ENCODE measurements at places on chromosomes 16 and 17.

DNA sequence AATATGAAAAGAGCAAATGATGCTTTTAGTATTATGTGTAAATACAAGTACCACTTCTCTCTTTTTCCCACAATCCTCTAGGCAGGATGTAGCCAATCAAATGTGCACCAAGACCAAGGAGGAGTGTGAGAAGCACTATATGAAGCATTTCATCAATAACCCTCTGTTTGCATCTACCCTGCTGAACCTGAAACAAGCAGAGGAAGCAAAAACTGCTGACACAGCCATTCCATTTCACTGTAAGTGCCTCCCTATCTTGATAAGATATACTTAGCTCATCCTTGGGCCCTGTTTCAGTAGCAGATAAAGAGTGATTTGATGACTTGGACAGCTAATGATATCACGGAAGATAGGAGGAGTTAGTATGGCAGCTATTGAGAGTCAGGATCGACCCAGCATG is 33.7 kb downstream of the TADA2A start:
- DNase-seq = no peak

DNA sequence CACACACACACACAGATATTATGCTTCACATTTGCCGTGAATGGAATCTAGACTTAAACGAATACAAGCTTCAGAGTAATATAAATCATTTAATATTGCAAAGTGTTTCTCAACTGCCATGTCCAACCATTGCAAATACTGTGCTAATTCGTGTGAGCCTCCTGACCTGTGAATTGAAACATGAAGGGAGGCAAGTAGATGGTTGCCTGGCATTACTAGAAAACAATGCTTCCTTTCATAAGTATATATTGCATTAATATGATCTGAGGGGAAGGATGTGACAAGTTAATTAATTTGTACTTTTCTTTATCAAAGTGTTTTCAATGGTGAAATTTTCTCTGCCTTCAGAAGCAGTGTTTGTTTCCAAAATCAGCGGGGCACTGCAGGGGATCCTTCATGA is 25.7 kb upstream of the GPR139 start:
- DNase-seq = no peak

DNA sequence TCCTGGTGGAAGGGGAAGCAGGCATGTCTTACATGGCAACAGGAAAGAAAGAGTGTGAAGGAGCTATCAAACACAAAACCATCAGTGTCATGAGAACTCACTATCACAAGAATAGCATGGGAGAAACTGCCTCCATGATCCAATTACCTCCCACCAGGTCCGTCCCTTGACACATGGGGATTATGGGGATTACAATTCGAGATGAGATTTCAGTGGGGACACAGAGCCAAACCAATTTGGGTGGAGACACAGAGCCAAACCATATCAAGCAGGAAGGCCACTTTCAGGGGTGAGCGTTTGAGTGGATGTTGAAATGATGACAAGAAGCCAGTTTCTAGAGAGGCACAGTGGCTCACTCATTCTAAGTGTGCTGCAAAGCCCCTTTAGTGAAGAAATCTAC is 143.8 kb downstream of the CPPED1 start:
- no peak for DNase-seq

DNA sequence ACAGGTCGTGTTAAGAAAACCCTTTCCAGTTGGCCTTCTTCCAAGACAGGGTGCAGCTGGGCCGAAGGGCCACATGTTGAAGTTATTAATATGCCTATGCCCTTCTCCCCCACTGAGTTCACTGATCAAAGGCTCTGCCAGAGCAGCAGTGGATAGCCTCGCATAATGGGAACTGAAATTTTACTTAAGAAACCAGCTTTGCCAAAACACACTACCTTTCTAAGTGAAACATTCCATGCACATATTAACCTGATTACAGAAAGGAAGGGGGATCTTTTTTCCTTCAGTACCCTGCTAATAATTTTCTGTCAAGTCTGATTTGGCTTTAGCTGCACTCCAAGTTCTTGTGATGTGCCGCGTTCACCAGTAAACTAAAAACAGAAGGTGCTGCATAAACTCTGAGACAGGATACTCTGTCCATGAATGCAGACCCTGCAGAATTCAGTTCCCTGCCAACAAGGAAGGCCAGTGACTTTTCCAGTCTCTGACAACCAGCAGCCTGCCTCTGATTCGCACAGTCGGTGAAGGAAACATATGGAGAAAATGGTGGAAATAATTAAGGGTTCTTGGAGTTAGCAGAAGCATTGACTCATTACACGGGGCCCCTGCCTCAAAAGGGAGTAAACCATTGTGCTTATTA is 283.8 kb downstream of the ZFHX3 start:
- no peak for DNase-seq

GRCh38 chr17:80036715-80037477 is 454 bp downstream of the CCDC40 start:
- DNase-seq = peak; percentile 22

DNA sequence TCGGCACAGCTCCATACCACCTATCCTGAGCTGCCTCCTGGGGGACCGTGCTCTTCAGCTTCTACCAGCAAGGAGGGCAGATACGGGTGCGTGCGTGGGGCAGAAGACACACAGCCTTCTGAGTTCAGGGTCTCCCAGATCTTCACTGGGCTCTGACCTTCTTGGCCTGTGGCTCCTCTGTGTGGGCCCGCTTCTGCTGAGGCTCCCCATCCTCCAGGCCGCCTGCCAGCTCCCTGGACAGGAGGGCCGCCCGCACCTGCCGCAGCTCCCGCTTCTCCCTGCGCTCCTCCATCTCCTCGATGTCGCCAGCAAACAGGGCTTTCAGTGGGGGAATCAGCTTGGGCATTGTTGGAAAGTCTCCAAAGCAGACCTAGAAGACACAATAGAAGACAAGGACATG is 25.2 kb downstream of the ELAC2 start:
- no peak for DNase-seq

DNA sequence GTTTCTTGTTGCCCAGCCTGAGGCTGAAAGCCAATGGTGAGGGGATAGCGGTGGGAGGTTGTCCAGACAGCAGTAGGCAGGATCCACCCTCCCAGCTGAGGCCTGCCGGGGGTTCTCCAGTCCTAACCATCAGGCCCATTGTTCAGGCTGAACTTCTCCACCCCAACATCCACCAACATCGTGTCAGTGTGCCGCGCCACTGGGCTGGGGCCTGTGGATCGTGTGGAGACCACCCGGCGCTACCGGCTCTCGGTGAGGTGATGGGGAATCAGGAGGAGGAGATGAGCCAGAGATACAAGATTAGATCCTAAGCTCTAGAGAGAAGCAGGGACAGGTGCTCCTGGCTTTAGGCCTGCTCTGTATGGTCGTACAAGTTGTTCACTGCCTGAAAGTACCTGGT is 5.8 kb downstream of the PFAS start:
- DNase-seq = no peak

GRCh38 chr16:52141871-52142270 is 405.1 kb downstream of the TOX3 start:
- no peak for DNase-seq

- no peak for DNase-seq
Observed at GRCh38 chr17:32936186-32936893, 8.4 kb downstream of the TMEM98 start.

- no peak for DNase-seq
Observed at GRCh38 chr16:65532258-65532657, 410.4 kb upstream of the CDH11 start.

- no peak for DNase-seq
Observed at GRCh38 chr16:78704416-78704815, 605.0 kb downstream of the WWOX start.

- no peak for DNase-seq
Observed at GRCh38 chr16:56929639-56930038, 2.3 kb upstream of the HERPUD1 start.

DNA sequence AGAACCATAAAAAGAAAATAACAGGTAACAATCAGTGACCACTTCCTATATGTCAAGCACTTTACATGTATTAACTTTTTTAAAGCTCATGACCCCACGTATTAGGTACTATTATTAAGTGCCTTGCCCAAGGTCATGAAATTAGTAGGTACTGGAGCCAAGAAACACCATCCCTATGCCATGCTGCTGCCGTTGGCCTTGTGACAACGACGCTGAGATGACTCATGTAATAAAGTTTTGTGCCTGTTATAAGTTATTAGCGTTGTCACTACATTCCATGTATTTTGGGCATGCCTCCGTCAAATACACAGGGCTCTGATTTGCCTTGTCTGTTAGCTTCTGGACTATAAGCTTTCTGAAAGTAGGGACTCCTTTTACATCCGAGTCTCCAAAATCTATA is 1.4 kb downstream of the BBS2 start:
- no peak for DNase-seq

GRCh38 chr16:3838600-3839401 is 41.7 kb downstream of the CREBBP start:
- DNase-seq = no peak

- DNase-seq = no peak
Observed at GRCh38 chr17:31674305-31674704, 184.7 kb downstream of the COPRS start.

DNA sequence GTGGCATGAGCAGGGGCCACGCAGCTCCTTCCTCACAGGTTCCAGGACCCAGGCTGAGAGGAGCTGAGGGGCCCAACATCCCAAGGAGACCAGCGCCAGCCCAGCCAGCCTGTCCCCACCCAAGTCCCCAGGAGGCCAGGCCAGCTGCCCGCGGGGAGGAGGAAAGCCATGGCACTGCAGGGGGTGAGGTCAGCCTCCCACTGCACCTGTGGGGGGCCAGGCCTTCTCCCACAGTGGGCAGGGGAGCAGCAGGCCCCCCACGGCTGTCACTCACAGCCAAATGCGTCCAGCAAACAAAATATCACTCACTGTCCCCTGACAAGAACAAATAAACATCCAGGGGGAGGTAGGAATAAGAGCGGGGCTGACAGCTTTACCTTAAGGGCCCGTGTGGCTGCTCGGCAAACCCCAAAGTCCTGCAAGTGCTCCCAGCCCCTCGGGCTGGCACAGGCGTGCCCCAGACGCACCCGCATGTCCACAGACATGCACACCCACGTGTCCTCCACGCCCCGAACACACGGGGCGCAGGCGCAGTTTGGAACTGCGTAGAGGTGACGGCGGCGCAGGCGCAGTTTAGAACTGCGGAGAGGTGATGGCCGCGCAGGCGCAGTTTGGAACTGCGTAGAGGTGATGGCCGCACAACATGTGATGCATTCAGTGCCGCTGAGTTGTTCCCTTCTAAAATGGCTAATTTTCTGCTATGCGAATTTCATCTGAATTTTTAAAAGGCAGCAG is 291.1 kb downstream of the FOXL1 start:
- no peak for DNase-seq

DNA sequence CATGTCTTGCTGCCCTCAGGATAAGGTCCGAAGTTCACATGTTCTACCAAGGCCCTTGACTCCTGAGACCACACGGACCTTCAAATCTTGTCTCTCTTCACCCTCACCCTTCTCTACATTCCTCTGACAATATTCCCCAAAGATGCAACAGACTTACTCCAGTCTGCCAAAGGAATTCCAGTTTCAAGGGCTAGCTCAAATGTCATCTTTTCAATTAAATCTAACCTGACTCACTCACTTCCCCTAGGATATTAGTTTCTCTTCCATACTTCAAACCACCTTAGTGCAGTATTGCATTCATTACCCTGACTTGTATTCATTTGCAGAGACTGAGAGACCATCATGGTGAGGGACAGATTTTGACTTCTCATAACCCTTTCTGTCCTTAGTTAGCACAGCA is 59.6 kb upstream of the ADCY9 start:
- DNase-seq = no peak

DNA sequence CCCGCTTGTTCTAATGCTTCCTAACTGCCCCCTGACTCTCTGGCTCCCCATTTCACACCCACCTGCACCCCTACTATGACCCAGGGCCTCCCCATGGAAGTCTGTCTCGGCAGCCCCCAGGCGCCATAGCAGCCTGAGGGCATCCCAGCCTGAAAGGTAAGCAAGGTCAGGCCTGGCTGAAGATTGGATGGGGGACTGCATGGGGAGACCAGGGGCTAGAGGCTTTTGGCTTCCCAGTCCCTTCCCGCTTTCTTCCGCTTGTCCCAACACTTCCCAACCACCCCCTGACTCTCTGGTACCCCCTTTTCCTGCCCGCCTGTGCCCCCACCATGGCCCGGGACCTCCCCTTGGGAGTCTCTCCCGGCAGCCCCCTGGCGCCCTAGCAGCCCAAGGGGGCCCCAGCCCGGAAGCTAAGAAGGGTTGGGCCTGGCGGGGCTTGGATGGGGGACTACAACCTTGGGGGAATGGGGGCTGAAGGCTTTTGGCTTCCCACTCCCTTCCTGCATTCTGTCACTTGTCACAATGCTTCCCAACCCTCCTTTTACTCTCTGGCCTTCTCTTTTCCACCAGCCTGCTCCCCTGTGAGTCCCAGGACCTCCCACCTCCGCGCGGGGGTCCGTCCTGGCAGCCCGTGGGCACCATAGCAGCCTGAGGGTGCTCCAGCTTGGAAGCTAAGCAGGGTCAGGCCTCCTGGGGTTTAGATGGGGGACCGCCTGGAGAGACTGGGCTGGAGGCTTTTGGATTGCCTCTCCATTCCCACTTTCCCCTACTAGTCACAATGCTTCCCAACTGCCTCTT is 2288.4 kb downstream of the TP53TG3F start:
- DNase-seq = no peak

GRCh38 chr17:9271989-9272388 is 250.7 kb downstream of the NTN1 start:
- no peak for DNase-seq

DNA sequence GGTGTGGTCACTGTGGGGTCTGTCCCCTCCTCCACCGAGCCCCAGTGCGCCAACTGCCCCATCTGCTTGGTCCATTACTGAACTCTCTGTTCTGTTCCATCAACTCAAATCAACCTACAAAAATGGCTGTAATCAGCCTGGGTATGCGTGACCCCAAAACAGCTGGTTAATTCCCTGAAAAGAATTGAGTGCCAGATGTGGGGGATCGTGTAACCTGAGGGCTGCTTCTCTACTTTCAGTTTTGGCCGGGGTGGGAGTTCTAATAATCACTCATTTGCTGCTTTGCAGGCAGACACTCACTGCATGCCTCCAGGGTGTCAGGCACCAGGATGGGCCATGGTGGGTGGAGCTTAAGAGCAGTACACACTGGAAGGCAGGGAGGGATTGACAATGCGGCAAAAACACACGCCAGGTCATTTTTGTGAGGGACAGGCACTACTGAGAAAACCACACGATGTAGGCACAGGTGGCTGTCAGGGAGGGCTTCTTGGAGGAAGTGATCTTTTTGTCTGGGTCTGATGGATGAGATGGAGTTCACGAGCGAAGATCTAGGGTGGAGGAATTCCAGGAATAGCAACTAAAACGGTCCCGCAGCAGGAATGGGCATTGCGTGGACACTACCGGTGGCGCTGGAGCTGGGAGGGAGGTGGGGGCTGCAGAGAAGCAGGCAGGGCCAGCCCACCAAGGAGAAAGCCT is 30.4 kb upstream of the SSTR5 start:
- DNase-seq = no peak

DNA sequence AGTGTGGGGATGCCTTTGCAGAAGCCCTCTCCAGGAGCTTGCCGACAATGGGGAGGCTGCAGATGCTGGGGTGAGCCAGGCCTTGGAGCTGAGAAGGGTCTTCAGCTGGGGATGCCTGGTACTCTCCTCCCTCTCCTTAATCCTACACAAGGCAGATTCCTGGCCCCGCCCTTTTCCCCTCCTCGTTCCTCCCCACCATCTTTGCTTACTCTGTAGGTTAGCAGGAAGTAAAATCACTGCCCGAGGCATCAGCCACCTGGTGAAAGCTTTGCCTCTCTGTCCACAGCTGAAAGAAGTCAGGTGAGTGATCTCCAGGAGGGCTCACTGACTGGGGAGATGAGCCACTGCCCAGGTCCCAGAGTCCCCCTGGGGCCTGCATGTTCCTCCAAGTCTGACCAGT is 38.7 kb downstream of the NLRC5 start:
- no peak for DNase-seq
